Stimulated activated naive CD4-positive, alpha-beta T cell treated with Interleukin-2 at 50 U/mL for 16 hours (primary cell): ENCODE measurements at places on chromosomes 2 and 18.

- DNase-seq = no peak
Measured at GRCh38 chr2:112001136-112001715, 53.8 kb upstream of the TMEM87B start.

GRCh38 chr2:239326831-239327535 is 73.8 kb downstream of the HDAC4 start:
- DNase-seq = peak; percentile 62

DNA sequence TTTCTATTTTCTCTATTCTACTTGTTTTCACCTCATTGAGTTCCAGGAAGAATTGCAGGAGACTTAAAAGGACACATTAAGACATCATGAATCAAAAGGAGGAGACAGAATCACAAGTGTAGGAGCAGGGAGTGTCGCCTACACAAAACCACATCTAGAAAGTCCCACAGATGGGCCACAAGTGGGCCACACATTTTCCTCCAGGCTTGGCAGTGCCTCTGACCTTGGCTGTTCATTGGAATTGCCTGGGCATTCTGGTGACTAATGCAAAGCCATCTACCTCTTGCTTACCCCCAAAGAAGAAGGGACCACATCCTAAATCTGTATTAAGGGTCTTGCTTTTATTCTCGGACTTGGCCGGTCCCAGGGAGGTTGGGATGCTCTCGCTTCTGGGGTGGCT is 103.6 kb downstream of the KLHL29 start:
- no peak for DNase-seq

DNA sequence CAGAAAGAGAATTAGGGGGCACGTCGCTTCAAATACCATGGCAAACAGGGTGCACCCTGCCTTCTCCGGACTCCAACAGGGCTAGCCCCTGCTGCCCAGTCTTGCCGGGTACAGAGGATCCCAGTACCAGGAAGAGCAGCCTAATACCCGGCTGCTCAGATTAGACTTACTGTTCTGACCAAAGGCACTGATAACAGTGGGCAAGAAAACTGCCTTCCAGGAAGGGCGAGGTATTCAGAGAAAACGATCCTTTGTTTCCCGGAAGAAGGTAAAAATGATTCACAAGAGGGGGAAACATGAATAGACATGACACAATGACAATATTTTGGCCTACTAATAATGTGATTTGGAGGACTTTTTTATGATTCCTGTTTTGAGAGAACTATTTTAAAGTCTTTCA is 99.9 kb downstream of the SS18 start:
- DNase-seq = no peak

- no peak for DNase-seq
Measured at GRCh38 chr2:216735086-216735485, 39.7 kb upstream of the IGFBP5 start.

DNA sequence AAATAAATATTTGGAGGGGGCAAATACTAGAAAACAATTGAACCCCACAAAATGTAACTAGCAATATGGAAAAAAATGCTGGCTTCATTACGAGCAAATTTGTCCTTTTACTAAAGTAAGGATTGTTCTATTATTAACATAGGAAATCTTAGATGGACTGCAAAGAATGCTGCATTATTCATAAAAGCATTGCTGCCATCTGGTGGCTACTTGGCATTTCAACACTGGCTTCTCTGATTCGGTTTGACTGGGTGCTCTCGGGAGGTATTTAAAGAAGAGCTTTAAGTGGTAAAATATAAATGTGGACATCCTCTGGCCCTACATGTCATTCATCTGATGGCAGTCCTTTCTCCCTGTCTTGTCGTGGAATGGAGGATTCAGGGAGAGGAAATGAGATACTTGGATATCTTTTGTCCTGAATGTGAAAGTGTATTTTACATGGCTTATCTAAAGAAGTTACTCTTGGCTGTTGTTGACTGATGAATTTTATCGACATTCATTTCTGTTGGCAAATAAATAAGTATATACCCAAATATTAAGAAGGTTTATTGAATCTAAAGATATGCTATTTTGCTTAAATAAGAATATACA is 130.2 kb downstream of the ARHGAP15 start:
- peak; percentile 66 for DNase-seq

DNA sequence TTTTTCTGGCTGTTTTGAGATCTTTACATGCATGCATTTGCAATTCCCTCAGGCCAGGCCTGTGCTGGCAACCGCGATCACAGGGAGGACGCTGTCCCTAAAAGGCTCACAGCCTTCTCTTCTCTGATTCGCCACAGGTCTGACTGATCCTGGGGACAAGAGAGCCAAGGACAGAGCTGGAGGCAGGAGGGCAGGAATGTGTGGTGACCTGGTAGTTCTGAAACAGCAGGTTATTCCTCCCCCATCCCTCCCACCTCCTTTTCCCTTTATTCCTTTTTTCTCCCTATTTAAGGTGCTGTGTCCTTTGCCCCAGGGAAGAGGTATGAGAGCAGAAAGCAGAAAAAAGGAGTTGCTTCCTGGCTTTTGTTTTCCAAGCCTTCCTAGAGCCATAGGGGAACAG is 21.9 kb downstream of the TMEM177 start:
- DNase-seq = no peak

- no peak for DNase-seq
Measured at GRCh38 chr2:112721819-112722522, 1.2 kb downstream of the NT5DC4 start.

- DNase-seq = no peak
Measured at GRCh38 chr18:12460874-12461273, 53.1 kb downstream of the PRELID3A start.

- DNase-seq = no peak
Measured at GRCh38 chr2:165434865-165435496, 34.5 kb upstream of the CSRNP3 start.

- DNase-seq = no peak
Measured at GRCh38 chr2:145653553-145653952, 1133.6 kb upstream of the ZEB2 start.

DNA sequence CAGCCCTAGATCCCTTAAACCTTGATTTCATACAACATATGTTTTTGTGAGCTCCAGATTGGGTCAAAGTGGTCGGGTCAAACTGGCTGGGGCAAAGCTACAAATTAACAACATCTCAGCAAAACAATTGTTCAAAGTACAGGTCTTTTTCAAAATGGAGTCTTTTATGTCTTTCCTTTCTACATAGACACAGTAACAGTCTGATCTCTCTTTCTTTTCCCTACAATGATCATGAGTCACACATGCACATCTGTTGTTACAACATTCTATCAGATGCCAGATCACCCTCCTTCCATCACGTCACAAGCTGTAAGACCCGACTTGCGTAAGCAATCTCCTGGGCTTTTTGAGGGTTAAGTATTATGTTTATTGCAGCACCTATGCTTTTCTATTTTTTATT is 55.1 kb downstream of the RHOB start:
- no peak for DNase-seq

GRCh38 chr2:165197346-165197745 is 6.5 kb downstream of the SCN3A start:
- no peak for DNase-seq

DNA sequence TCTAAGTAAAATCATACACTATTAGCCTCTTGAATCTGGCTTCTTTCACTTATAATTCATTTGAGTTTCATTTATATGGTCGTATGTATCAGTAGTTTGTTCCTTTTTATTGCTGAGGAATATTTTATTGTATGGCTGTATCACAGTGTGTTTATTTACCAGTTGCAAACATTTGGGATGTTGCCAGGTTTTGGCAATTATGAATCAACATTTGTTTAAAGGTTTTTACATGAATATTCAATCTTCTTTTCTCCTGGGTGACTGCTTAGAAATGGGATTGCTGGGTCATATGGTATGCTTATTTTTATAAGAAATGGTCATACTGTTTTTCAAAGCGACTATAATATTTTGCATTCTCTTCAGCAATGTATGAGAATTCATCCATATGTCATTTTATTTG is 107.9 kb downstream of the PMAIP1 start:
- no peak for DNase-seq

- no peak for DNase-seq
Measured at GRCh38 chr2:129857200-129857599, 122.3 kb upstream of the RAB6C start.

GRCh38 chr2:103159018-103159417 is 397.2 kb downstream of the TMEM182 start:
- no peak for DNase-seq

GRCh38 chr18:62030091-62030985 is 137.5 kb upstream of the RNF152 start:
- no peak for DNase-seq

DNA sequence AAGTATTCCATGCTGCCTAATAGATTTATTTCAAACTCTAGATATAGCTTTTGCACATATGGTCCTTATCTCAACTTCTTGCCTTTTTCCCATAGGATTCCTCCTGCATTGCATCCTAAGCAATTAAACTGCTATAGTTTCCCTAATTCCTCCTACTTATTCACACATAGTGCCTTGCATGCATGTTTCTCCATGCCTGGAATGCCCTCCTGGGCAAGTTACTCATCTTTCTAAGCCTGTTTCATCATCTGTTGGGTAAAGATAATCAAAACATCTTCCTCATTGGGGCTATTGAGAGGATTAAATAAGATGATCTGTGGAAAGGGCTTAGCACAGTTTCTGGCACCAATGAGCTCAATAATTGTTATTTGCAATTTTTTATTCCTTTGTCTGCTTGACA is 726.5 kb downstream of the SLC4A3 start:
- DNase-seq = no peak

DNA sequence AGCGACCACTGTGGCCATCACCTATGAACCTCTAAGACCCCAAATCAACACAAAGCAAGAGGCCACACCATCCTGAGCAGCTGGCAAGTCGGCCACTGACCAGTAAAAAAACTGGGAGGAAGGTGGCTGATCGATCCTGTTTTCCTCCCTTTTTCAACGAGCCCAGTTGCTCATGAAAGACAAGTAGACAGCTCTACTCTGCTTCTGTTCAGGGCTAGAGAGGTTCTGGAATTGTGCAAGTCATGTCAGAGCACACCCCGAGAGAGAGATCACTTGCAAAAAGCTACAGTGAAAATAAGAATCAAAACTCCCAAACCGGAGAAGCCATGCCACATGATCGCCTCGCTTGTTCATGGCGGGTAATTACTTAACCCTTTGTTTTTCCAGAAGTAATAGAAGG is 34.6 kb downstream of the ZNF516 start:
- DNase-seq = no peak

- no peak for DNase-seq
Measured at GRCh38 chr18:59274533-59274928, 1.3 kb upstream of the RAX start.

DNA sequence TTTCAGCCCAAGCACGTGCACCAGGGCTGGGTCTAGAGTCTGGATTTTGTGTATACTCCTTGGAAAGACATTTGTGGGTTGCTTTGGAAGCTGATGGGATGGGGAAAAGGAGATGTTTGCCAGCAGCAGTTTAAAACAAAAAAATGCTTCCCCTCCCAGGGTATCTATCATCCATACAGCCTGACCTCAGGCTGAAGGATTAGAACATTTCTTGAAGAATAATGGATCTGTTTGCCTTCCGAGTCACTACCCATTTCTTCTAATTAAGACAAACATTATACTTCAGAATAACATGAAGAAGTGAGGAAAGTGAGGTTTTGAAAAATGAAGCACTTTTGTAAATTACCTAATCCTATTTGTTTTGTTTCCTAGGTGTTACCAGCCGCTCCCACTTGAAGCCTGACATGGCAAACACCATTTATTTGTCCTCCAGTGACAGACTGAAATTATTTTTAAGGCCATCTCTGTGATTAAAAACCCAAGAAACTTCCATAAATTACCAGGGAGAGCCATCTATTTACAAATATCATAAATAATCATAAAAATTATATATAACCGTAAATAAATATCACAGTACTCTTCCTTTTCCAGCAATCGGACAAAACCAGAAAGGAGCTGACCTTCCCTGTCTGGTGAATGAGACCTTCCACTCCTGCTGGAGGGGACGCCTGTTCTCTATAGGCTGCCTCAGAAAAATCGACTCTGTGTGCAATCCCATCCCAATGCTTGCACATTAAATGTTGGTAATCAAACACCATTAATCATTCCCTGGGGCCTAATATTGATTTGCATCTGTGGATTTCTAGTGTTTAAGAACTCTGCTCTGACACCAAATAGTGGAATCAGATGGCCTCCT is 106.8 kb downstream of the C1D start:
- DNase-seq = no peak

GRCh38 chr18:23032030-23032582 is 99.0 kb downstream of the RBBP8 start:
- no peak for DNase-seq

DNA sequence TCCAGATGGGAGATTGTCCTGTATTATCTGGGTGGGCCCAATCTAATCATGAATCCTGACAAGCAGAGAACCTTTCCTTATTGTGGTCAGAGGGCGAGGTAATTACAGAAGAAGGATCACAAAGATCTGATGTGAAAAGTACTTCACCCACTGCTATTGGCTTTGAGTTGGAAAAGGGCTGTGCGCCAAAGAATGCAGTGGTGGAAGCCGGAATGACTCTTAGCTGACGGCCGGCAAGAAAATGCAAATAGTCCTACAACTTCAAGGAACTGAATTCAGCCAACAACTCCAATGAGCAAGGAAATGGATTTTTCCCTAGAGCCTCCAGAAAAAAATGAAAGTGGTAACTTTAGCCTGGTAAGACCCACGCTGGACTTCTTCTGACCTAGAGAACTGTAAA is 67.3 kb downstream of the CTNNA2 start:
- DNase-seq = no peak

- no peak for DNase-seq
Measured at GRCh38 chr2:237452861-237453260, 34.2 kb upstream of the MLPH start.
